Activated T-cell treated with anti-CD3 and anti-CD28 coated beads, Interleukin-2, amount 50 U/mL, for 72 hours (primary cell): ENCODE measurements at places on chromosomes 2 and 18.

DNA sequence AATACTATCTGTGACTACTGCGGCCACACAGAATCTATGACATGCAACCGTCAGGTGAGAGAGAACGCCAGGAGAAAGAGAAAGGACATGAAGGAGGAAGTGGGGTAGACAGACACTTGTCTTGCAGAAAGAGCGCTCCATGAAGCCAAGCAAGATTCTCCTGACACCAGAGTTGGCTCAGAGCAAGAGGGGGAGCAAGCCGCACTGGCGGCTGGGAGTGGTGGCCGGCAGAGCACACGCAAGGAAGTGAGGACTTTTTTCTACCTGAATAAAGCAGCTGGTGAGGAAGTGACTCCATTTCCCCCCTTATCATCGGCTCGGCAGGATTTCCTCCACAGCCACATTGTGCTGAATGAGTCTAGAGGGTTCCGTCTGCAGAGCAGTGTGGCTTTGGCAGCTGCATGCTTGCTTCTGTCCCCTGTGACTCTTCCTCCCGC, 181.6 kb downstream of the BCL2 start:
- peak; percentile 51 for DNase-seq

DNA sequence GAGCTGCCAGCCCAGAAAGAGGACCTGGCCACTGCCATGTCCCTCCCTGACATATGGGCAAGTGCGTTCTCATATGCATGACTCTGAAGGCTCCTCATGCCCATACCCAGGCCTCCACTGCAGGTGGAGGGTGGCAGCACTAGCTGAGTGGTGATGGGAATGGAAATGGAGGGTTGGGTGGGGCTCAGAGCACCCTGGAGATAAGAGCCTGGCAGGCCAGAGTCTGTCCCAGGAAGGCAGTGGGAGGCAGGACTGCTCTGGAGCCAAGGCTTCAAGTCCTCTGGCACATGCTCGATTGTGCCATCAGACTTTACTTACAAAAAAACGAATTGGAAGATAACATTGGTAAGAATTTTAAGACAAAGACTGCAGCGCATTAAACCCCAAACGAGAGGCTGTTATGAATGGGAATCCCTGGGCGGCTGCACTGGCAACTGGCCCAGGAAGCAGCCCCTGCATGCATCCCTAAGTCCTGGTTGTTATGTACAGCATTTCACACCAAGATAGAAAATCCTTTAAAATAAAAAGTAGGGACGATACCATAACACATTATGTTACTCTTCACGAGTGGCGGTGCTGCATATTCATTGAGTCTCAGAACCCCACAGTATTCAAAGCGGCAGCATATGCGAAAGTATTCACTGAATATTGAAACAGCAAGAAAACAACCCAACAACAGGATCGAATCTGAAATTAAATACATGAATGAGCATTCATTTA, 81.7 kb upstream of the FAM98A start:
- DNase-seq: no peak

GRCh38 chr2:65070172-65070830, 14.1 kb downstream of the CEP68 start:
- DNase-seq: no peak

- no peak for DNase-seq
These were observed 223.4 kb downstream of the SP3 start for GRCh38 chr2:173741759-173742158.

DNA sequence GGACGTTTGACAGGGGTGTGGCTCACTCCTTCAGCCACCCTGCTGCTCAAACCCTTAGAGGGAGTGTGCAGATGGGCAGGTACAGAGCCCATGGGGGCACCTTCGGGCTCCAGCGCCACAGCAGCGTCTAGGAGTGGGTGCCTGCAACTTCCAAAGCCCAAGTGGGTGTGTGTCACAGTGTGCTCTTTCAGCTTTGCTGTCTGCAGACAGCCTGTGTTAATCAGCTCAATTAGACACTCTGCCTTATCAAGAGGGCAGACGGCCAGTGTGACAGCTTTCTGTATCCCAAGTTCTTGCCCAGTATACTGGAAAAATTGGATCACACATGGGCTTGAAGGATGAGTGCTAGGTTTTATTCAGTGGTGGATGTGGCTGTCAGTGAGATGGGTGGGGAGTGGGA, 96.7 kb downstream of the AP1S3 start:
- DNase-seq: no peak

GRCh38 chr2:127386246-127386645, 1.5 kb downstream of the MAP3K2 start:
- no peak for DNase-seq

GRCh38 chr2:115389024-115389423, 946.6 kb downstream of the DPP10 start:
- DNase-seq: no peak

- DNase-seq: no peak
These were observed 6.3 kb downstream of the RAB12 start for GRCh38 chr18:8615397-8616027.

DNA sequence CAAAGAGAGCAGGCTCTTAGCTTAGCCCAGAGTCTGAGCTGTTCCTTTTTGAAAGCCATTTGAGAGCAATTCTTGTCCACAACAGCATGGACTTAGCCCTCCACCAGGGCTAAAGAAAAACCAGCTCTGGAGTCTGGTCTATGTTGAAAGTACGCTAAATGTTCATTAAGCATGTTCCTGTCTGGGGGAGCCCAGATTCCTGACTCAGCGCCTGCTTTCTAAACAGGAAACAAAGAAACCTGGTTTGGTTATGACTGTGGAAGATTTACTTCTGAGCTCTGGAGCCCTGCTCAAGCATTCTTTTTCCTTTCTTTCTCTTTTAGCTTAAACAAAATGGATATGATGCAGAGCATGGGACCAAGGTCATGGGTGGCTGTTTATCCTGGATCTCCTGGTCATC, 279.8 kb downstream of the RBM43 start:
- DNase-seq: no peak

GRCh38 chr18:22165603-22166068, 3.8 kb upstream of the GATA6 start:
- no peak for DNase-seq

- DNase-seq: peak; percentile 45
These were observed 200.8 kb downstream of the PLCL1 start for GRCh38 chr2:198004921-198005829.
